ENCODE measurements at places on chromosomes 6 and 20. TPM values are rescaled to one million over a fixed set of nuclear protein-coding genes. Genes with fewer than 3 reads are reported as not detected.

The CLIC5 gene
- 16.6 TPM for polyA plus RNA-seq

The PRND gene
- 15.2 TPM for polyA plus RNA-seq

The OOEP gene
- 0.37 TPM for polyA plus RNA-seq

The RAET1E gene
- 0.51 TPM for polyA plus RNA-seq

The CEP43 gene
- 55.6 TPM for polyA plus RNA-seq

The ZSCAN31 gene
- polyA plus RNA-seq = 12.5 TPM

The EYA2 gene
- polyA plus RNA-seq = 0.80 TPM

The PLEKHG1 gene
- 27.7 TPM for polyA plus RNA-seq

The CPXM1 gene
- polyA plus RNA-seq = 74.6 TPM

The FAM83B gene
- 6.6 TPM for polyA plus RNA-seq

The CLDN20 gene
- polyA plus RNA-seq = 2.3 TPM

The LTA gene
- polyA plus RNA-seq = 0.35 TPM

The TFAP2A gene
- 0.23 TPM for polyA plus RNA-seq

The HUS1B gene
- polyA plus RNA-seq = 0.25 TPM

The RNF182 gene
- polyA plus RNA-seq = 5.8 TPM

The HLA-DQB1 gene
- 4.4 TPM for polyA plus RNA-seq

The TNF gene
- not detected for polyA plus RNA-seq

The BPIFB4 gene
- polyA plus RNA-seq = not detected

The TSBP1 gene
- polyA plus RNA-seq = not detected

The PRSS35 gene
- 38.9 TPM for polyA plus RNA-seq

The PDE7B gene
- polyA plus RNA-seq = 3.0 TPM

The MYT1 gene
- polyA plus RNA-seq = 0.13 TPM

The FERMT1 gene
- 2.8 TPM for polyA plus RNA-seq

The SLC25A27 gene
- 68.2 TPM for polyA plus RNA-seq

The E2F3 gene
- 12.2 TPM for polyA plus RNA-seq

The CNBD2 gene
- 0.28 TPM for polyA plus RNA-seq

The OVOL2 gene
- polyA plus RNA-seq = 8.1 TPM

The FAM184A gene
- 123 TPM for polyA plus RNA-seq
